DND-41 (cell line): ENCODE measurements at places on chromosomes 11 and 22.

DNA sequence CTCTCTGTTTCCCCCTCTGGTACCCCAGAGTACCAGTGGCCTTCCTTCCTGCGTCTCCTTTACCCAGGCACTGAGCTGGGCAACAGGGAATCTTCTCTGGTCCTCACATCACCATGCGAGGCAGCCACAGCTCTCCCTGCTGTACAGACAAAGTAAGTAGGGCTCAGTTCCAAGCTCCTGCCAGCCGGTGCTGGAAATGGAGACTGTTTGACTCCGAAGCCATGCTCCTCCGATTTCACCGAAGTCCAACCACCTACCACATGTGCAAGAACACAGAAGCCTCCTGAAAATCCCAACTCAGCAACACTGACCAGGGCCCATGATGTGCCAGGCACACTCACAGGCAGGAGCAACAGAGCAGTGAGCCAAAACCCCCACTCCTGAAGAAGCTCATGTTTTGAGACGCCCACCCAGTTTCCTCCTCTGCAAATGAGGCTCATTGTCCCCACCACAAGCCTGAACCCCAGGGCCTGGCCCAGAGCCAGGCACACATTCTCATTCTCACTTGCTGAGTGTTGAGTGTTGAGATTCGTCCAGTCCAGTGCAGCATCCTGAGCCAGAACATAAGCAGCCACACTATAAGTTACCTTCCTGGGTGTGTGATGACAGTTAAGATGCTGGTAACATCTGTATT lies 156.0 kb downstream of the MPPED1 start:
- H3K36me3 ChIP-seq: no peaks in the 10 kb centered on the region
- H3K27ac ChIP-seq: no peak overlapping the region
- peaks cover 17% of the 10 kb centered on the region for H3K27me3 ChIP-seq
- no peak for DNase-seq
- H3K4me1 ChIP-seq: no peaks in the 10 kb centered on the region

DNA sequence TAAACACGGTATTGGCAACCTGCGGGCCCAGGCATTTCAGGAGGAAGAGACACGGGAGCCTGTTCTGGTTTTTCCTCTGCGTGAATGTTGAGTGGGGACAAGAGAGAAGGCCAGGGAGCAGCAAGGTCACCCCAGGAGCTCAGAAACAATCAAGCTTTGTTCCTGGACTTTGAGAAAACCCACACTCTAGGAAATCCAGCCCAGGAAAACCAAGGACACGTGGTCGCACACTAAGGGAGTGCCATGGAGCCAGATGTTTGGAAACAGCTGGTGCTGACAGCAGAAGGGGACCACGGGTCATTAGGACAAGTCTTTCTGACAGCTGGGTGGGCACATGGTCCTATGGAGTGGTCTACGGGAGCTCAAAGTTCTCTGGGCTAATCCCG lies 44.1 kb downstream of the MYH9 start:
- no peak overlapping the region for H3K4me3 ChIP-seq
- DNase-seq: no peak
- H3K27ac ChIP-seq: 0 out of 2 replicates have a peak overlapping the region, but pooled peaks have one; percentile 18
- peaks cover 88% of the 10 kb centered on the region for H3K36me3 ChIP-seq
- H3K4me1 ChIP-seq: no peaks in the 10 kb centered on the region; the same call in 1 of the 2 replicates

DNA sequence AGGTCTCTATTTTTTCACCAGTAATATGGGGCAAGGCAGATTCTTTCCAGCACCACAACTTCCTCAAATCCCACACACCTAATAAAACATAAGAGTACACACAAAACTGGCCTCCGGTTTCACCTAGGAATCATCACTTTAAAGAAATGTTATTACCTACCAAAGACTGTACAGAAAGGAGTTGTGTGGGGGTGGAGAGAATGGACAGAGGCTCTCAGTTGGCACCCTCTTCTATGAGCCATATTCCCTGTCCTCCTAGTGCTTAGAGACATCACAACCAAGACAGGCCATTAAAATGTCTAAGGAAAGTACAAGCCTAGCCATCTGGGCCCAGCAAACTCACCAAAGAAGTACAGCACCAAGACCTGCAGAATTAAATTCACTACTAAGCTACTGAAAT lies 56.1 kb downstream of the RBFOX2 start:
- no peaks in the 10 kb centered on the region for H3K27me3 ChIP-seq
- H3K36me3 ChIP-seq: no peaks in the 10 kb centered on the region
- no peak overlapping the region for H3K4me3 ChIP-seq

- 0 out of 2 replicates have a peak, but pooled peaks cover 4% of the 10 kb centered on the region for H3K36me3 ChIP-seq
- no peaks in the 10 kb centered on the region for H3K4me1 ChIP-seq
- no peak overlapping the region for H3K27ac ChIP-seq
- DNase-seq: peak; percentile 18
Measured at GRCh38 chr11:123580557-123581275, 73.7 kb downstream of the SCN3B start.

DNA sequence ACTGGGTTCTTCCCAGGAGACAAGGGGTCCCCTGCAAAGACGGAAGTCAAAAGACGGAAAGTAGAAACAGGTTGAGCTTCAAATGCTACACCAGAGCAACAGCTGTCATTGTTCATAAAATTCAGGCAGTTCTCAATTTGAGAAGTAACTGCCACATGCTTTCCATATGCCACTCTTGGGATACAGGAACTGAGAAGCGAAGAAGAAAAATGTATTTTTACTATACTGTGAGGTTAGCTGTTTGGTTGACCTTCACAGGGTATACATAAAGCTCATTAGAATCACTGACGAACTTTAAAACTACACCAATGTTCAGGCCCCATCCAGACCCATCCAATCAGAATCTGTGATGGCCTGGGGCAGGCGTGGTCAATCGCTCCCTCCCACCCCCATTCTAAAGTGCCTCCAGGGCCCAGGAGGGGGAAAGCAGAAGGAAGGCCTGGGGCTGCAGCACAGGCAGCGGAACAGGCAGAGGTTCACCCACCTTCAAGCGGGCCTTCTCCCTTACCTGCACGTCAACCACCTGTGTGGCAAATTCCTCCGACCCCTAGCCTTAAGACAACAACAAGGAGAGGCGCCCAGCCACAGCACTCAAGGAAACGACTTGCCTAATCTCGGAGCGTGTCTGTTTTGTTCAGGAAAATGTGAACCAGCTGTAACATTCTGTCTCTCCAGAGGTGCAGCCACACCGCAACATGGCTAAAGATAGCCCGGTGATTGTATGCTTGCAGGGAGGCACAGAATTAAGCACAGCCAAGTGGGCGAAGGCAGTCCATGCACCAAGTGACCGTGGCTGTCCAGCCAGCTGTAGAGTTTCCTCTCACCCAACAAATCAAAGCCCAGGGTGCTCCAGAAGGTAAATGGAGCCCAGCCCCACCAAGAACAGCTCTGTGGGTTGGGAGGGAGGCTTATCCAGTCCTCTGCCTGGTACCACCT lies 82.6 kb downstream of the MICAL3 start:
- no peak overlapping the region for H3K4me3 ChIP-seq
- H3K36me3 ChIP-seq: no peaks in the 10 kb centered on the region
- H3K27me3 ChIP-seq: no peaks in the 10 kb centered on the region
- DNase-seq: no peak
- H3K27ac ChIP-seq: no peak overlapping the region

DNA sequence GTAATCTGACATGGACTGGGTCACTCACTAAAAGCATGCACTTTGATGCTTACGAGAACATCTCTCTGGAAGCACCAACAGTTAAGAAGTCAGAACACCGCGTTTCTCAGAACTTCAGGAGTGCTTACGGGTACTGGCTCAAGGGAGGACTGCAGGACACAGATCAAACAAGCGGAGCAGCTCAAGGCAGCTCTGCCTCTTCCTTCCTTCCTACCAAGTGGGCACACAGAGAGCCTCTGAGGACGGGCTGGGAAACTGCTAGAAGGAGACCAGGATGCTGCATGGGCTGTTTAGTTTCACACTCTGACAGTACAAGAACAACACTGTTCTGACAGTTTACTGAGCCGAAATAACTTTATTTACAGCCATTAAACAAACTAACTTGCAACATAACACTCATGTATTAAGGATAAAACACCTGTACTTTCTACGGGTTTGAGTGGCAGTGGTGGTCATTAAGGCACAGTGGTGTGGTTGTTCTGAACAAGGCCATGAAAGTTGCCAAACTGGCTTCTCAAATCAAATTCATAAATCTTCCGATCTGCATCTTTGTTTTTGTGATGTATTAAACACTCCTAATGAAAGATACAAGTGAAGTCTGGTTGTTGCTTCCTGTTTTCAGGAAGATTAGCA lies 37.5 kb downstream of the ARFGAP3 start:
- DNase-seq: no peak
- H3K36me3 ChIP-seq: peaks cover 70% of the 10 kb centered on the region
- H3K4me3 ChIP-seq: no peak overlapping the region
- H3K4me1 ChIP-seq: no peaks in the 10 kb centered on the region

DNA sequence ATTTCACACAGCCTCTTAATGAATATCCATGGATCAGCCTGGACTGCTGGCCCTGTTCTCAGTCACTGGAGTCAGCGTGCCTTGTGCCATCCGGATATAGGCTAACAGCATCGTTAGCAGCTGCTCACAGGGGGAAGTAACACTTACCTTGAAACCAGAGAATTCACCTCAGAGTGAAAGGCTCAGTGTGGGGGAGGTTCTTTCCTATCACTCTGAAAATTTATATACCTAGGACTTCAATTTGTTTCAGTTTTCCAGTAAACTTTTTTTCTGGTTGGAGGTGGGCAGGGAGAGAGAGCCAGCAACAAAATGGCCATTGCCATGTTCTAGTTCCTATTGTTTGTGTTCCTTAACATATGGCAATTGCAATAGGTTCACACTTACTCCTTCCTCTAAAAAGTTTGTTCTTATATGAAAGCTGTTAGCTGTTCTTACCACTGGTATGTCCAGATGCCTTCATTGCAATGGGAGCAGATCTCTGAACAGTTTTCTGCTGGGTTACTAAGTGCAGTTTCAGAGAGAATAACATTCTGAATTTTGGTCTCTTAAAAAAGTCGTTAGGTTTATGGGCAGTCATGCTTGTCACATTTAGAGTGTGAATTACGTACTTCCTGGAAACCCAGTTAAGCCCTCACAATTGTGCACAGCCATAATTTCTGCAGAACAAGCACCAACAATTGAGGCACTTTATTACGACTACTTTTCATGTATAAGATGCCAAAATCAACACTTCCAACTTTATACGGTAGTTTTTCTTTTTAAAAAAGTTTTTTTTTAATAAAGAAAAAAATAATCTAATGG lies 247.6 kb downstream of the CADM1 start:
- no peaks in the 10 kb centered on the region for H3K4me1 ChIP-seq
- no peaks in the 10 kb centered on the region for H3K36me3 ChIP-seq
- DNase-seq: no peak

GRCh38 chr22:23806837-23807236 lies 20.1 kb downstream of the SMARCB1 start:
- H3K4me3 ChIP-seq: no peak overlapping the region
- H3K4me1 ChIP-seq: no peaks in the 10 kb centered on the region
- H3K27ac ChIP-seq: no peak overlapping the region
- peaks cover 80% of the 10 kb centered on the region for H3K36me3 ChIP-seq
- no peaks in the 10 kb centered on the region for H3K27me3 ChIP-seq

GRCh38 chr22:50216684-50217520 lies 16.1 kb downstream of the SELENOO start:
- no peak overlapping the region for H3K27ac ChIP-seq
- no peak overlapping the region for H3K4me3 ChIP-seq
- H3K36me3 ChIP-seq: peaks cover 94% of the 10 kb centered on the region
- H3K4me1 ChIP-seq: no peaks in the 10 kb centered on the region
- H3K27me3 ChIP-seq: no peaks in the 10 kb centered on the region

- H3K27me3 ChIP-seq: peaks cover 3% of the 10 kb centered on the region
- no peaks in the 10 kb centered on the region for H3K36me3 ChIP-seq
- H3K27ac ChIP-seq: no peak overlapping the region
- H3K4me3 ChIP-seq: no peak overlapping the region
Measured at GRCh38 chr11:35359321-35360054, 59.9 kb downstream of the SLC1A2 start.

DNA sequence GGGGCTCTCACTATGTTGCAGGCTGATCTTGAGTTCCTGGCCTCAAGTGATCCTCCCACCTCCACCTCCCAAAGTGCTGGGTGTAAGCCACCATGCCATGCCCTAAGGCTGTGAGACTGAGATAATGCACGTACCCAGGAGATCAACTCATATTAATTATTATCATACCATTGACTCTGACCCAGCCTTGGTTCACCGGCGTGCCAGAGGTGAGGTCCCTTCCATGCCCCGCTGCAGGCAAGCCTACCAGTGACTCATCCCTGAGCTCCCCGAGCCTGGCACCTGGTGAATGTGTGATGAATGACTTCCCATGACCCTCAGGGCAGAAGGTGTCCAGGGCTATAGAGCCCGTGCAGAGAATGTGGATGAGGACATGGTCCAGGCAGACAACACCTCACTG lies 12.1 kb downstream of the GAL3ST1 start:
- no peaks in the 10 kb centered on the region for H3K4me1 ChIP-seq
- H3K4me3 ChIP-seq: no peak overlapping the region
- DNase-seq: no peak
- no peaks in the 10 kb centered on the region for H3K36me3 ChIP-seq

- no peak overlapping the region for H3K4me3 ChIP-seq
- peak overlapping the region; percentile 46 for H3K27ac ChIP-seq
- no peaks in the 10 kb centered on the region for H3K27me3 ChIP-seq
Measured at GRCh38 chr11:68471360-68472340, 11.1 kb downstream of the PPP6R3 start.

- no peaks in the 10 kb centered on the region for H3K36me3 ChIP-seq
- no peak for DNase-seq
- no peaks in the 10 kb centered on the region for H3K27me3 ChIP-seq
Measured at GRCh38 chr11:109865548-109866186, 227.5 kb upstream of the ZC3H12C start.

- H3K36me3 ChIP-seq: no peaks in the 10 kb centered on the region
- H3K4me3 ChIP-seq: no peak overlapping the region
- no peaks in the 10 kb centered on the region for H3K27me3 ChIP-seq
- no peak overlapping the region for H3K27ac ChIP-seq
- H3K4me1 ChIP-seq: no peaks in the 10 kb centered on the region
Measured at GRCh38 chr11:95279921-95280868, 49.2 kb upstream of the SESN3 start.

- DNase-seq: no peak
- no peaks in the 10 kb centered on the region for H3K27me3 ChIP-seq
- no peaks in the 10 kb centered on the region for H3K36me3 ChIP-seq
Measured at GRCh38 chr11:60838132-60838531, 3.8 kb upstream of the CCDC86 start.

DNA sequence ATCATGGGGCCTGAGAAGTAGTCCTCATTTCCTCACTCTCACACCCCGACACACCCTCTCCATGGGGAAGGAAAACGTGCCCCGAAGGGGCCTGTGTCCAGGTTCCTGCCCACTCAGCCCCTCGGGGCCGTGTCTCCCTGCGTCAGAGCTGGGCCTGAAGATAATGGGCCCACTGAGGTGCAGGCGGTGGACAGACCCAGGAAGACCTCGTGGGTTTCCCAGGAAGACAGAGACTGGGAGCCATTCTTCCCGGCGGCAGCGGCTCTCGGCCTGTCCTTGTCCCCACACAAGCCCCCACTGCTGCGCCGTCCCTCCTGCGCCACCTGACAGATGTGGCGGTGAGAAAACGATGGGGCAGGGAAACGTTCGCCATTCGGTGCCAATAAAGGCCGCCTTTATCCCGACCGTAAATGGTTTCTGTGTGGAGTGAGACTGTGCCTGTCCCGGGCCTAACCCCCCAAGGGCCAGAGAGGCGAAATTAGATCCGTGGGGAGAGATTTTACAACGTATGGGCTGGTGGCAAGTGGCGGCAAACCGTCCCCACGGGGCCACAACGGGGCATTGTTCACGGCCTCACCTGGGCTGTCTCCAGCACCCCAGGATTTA lies 89.0 kb downstream of the CDKN1C start:
- no peaks in the 10 kb centered on the region for H3K4me1 ChIP-seq
- no peaks in the 10 kb centered on the region for H3K36me3 ChIP-seq
- no peak overlapping the region for H3K4me3 ChIP-seq
- peaks cover 4% of the 10 kb centered on the region for H3K27me3 ChIP-seq
- DNase-seq: no peak
- no peak overlapping the region for H3K27ac ChIP-seq
